ENCODE measurements at places on chromosomes 16 and 17.

- DNase-seq: no peak
Observed at GRCh38 chr17:44548376-44549230, 8.7 kb upstream of the FZD2 start.

DNA sequence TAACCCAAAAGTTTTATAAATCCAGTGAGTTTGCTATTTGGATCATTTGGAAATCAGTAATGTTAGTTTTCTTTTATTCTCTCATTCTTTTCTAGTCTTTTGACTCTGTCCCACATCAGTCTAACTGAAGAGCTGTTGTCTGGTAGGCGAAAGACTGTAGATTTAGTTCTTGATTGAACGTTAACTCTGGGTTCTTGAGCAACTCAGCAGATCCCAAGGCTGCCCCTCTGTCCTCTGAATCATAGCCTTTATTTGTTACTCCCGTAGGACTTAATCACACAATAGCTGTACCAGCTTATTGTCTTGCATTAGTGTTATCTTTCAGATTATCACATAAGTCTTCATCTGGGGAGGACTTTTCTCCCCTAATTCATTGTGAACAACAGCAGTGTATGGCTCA lies 119.3 kb upstream of the TOM1L1 start:
- DNase-seq: no peak

- DNase-seq: no peak
Observed at GRCh38 chr17:70906808-70907207, 737.5 kb downstream of the KCNJ2 start.

- DNase-seq: no peak
Observed at GRCh38 chr17:82034371-82035011, 3.0 kb downstream of the DCXR start.

DNA sequence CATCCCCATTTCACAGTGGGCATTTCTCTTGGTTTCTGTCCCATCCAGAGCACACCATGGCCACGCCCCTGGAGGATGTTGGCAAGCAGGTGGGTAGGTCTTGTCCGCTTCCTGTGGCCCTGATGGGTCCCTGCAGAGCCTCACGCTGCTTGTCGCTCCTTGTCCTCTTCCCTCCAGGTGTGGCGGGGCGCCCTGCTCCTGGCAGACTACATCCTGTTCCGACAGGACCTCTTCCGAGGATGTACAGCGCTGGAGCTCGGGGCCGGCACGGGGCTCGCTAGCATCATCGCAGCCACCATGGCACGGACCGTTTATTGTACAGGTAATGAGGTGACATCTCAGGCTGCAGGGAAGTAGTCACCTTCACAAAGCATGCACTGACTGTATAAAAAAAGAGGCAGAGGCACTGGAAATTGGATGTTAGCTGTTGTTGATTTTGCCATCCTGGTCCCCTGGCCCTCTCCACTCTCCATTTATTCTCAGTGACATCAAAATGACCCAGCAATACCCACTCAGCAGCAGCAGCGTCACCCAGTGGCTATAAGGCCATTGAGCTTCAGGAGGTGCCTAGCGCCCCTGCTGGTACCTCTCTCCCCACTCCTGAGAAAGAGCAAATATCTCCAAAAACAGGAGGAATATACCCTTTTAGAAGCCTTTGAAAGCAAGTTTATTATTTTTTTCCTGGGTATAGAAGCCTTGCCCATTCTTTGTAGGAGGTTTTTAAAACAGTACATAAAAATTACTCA lies 13.7 kb downstream of the METTL22 start:
- DNase-seq: no peak

- DNase-seq: peak; percentile 30
Observed at GRCh38 chr17:35022536-35023063, 40.9 kb downstream of the RFFL start.

DNA sequence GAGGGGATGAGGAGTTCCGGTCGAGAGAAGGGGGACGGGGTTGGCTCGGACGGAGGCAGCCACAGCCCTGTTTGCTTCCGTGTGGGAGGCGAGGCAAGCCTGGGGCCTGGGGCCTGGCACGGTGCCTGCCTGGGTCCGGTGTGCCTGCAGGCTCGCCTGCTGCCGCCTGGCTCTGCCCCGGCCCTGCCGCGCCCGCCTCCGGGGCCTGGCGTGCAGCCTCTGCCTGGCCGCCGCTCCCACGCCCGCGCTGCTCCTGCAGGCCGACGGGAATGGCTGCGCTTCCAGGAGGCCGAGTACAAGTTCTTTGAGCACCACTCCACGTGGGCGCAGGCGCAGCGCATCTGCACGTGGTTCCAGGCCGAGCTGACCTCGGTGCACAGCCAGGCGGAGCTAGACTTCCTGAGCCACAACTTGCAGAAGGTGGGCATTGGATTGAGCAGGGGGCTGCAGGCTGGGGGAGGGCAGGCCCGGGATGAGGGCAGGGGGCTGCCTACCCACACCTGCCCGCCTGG lies 53.1 kb downstream of the MRC2 start:
- DNase-seq: no peak

DNA sequence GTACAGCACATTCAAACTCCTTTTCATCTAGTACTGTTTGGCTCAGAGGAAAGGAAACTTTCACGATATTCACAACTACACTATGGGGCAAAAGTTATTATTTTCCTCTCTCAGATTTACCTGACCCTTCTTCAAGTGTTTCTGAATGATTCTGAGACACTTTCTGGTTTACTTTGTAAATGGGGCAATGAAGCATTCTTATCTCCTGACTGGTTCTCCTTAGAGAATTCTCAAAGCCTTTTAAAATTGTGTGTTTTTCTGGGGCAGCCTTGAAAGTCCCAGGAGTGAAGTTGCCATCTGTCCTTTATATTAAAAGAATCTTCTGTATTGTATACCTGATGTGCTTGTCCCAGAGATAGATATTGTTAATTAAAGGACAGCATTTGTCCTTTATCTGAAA lies 264.9 kb downstream of the FTO start:
- DNase-seq: no peak

DNA sequence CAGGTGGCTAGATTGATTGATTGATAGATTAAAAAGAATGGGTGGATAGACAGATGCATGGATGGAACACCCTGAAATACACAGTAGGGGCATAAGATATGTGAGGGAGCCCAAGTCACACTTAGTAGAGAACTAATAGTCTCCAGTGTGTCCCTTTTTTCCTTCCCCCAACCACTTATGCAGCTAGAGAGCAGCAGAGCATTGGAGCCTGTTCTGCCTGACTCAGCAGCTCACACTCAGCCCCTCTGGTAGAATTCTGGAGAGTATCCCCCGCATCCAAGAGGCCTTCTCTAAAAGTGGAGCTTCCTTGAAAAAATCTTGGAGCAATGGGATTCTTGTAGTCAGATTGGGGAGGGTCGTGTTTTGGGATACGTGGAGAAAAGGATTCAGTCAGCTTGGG lies 20.5 kb upstream of the GPR139 start:
- DNase-seq: no peak

- DNase-seq: no peak
Observed at GRCh38 chr17:79658811-79659207, 48.0 kb upstream of the RBFOX3 start.

- DNase-seq: no peak
Observed at GRCh38 chr17:75086496-75087181, 1.1 kb upstream of the SLC16A5 start.

- no peak for DNase-seq
Observed at GRCh38 chr17:40564195-40564882, 933 bp downstream of the CCR7 start.

GRCh38 chr16:82037251-82037650 lies 2.2 kb downstream of the HSD17B2 start:
- DNase-seq: no peak

GRCh38 chr17:79476074-79476652 lies 134.7 kb downstream of the RBFOX3 start:
- DNase-seq: no peak
